Stimulated activated CD8-positive, alpha-beta memory T cell treated with anti-CD3 and anti-CD28 coated beads, Interleukin-4, amount 100 ng/mL, for 1 hour (primary cell): ENCODE measurements at places on chromosomes 16 and 17.

DNA sequence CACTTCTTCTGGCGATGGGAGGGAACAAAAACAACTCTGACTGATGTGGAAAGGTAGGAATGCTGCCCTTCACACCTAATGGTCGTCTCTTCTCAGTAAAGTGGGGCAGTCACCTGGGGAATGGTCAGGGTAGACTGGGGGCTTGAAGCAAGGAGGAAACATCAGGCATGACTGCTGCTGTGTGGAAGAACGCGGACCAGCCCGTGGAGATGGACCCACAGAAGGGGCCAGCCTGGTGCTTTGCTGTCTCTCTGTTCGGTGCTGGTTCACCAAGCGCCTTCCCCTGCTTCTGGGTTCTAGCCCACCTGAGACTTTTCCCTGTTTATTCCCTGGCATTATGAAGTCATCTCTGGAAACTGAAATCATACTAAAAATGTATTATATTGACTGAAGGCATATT is 96.2 kb upstream of the DNAH17 start:
- DNase-seq: no peak

DNA sequence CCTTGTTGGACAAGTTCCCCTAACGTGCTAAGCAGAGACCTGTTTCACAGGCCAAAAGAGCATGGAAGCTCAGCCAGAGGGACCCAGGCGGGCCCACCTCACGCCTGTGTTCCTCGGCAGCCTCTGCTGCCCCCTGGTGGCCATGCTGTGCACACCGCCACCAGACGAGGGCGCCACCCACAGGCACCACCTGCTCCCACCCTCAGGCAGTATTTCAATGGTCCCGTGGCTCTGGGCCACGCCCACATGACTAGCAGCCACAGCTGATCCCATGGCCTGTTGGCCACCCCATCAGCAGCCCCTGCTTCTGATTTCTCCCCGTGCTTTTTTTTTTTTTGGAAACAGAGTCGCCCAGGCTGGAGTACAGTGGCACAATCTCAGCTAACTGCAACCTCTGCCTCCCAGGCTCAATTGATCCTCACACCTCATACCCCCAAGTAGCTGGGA is 18.9 kb downstream of the MPG start:
- DNase-seq: peak; percentile 78

- DNase-seq: no peak
Observed at GRCh38 chr17:73506470-73507435, 137.5 kb downstream of the SDK2 start.

DNA sequence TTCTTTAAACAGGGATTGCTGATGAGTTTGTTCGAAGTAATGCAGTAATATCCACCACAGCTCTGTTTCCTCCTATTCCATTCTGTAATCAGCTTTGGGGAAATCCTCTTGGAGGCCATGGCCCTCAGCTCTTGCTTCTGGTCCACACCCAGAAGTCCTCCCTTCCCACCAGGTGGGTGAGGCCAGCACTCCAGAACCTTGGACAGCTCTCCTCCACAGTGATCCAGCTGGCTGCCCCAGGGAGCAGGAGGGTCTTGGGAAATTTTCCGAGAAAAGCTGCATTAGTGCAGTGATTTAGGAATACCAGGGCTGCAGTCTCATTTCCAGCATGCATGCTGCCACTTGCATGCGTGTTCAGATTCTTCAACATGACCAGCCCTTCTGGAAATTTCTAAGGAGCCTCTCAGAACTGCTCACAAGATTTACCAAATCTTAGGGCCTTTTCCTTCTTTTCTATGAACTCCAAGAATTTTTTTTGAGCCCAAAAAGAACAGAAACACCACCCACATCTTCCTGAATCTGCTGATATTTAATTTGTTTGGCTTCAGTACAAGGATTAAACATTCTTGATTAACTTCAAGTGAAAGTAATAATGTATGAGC is 4.2 kb downstream of the SMPD3 start:
- no peak for DNase-seq

DNA sequence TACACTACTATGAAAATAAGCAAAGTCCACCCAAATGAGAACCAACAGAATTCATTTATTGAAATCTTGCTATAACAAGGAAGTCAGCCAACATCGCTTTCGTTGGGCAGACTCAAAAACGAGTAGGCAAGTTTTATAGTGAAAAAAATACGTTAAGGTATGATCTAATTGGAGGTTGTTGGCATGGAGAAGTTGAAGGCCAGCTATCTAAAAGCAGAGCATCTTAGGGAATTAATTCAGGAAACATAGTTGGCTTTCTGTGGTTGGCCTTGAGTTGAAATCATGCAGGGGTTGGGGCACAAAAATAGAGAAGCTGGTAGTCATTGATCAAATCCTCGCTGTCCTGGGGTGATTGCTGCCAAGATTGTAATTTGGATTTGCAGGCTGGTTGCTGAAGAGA is 118.3 kb downstream of the PPM1E start:
- no peak for DNase-seq
